Activated CD4-positive, CD25-positive, alpha-beta regulatory T cell treated with anti-CD3 and anti-CD28 coated beads, Interleukin-2, amount 50 U/mL, for 72 hours (primary cell): ENCODE measurements at places on chromosomes 1 and 21.

GRCh38 chr1:45545019-45545493 lies 5.6 kb upstream of the AKR1A1 start:
- peak; percentile 33 for DNase-seq

DNA sequence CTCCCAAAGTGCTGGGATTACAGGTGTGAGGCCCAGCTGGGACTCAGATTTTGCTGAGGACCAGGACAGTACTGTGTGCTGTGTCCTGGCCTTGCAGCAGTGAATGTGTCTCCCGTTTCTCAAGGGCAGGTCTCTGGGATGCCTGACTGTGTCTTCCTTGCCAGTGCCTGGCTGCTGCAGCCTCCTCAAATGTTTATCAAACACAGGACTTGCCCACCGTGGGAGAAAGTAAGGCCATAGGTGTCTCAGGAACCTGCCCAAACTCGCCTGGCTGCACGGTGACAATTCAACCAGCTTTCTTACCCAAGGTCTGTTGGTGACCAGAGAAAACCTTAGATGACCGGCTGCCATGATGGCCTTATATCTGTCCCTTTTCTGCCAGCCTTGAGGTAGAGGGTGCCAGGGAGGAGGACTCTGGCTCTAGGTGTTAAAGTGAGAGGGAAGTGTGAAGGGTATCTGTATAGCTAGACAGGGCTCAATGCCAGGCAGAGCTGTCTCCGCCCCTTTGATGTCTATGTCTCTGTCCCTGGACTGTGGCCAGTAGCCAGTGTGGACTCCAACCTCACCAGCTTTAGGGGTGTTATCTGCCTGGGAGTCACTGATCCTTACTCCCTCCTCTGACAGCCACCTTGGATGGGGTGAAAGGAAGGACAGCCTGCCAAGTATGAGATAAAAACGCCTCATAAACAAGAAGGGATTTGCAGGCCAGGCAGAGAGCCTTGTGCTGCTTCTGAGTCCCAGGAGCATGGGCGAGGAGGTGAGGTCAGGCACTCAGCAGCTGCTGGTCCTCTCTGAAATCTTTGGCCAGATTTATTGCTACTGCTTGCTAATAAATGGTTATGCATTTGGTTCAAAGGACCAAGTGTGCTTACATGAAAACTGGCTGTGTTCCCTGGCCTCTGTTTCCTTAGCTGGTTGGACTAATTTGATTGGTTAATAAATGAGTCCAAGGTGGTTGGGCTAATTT lies 22.3 kb downstream of the IL6R start:
- DNase-seq, result no peak

GRCh38 chr1:112711041-112711440 lies 4.1 kb downstream of the PPM1J start:
- peak; percentile 27 for DNase-seq

- DNase-seq, result no peak
These were observed 6.5 kb downstream of the SYNC start for GRCh38 chr1:32696041-32696440.

GRCh38 chr1:162632217-162632666 lies at the start of gene DDR2:
Gene DDR2 (plus strand): TSS chr1:162632464. CDS start chr1:162719064, 86,600 bp downstream.
- DNase-seq, result no peak
